ENCODE measurements at places on chromosomes 3 and 15.
A peak's percentile ranks its signal among the peaks of the same experiment; 100 is the strongest.

DNA sequence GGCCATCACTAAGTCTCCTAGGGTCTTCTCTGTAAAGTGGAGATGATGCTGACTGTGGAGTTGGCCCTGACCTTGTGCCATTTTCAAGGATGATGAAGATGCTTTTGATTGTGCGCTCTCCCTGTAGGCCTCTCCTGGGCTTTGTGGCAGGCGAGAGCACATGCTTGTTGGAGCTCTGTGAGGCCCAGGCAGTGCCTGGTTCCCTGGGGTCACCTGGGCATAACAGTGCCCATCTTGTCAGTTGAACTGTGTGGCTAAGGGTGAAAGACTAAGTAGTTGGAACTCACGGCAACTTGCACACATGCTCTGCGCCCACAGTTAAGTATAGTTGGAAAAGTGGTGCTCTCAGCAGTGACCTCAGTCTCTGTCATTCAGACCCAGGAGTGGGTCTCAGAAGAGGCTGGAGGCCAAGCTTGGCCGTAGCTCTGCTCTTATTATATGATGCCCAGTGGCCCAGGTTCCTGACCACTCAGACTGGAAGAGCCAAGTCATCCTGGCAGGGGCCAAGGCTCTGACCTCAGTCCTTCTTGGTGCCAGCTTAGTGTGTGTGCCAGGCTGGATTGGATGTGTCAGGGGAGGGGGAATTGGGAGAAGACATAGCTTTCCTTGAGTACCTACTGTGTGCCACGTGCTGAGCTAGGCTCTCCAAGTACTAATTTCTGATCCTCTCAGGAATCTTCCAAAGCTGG is 154.6 kb downstream of the EEFSEC start:
- DNase-seq, result no peak

- DNase-seq, result no peak
Observed at GRCh38 chr3:111336511-111336910, 205.5 kb upstream of the CD96 start.

DNA sequence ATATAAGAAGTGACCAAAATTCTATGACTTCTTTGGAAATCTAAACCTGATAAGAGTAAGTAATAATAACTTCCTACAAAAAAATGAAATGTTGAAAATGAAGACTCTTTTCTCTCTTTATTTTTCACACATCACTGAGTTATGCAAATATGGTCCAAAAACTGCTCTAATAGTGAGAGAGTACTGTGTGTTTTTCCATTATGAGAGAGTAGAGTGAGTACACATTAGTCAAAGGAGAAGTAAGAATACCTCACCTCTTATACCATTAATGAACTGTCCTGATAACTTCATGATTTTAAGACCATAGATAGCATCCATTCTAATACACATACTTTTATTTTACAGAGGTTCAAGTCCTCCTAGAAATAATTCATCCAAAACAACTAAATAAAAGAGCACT is 1310.2 kb downstream of the SI start:
- DNase-seq, result no peak

DNA sequence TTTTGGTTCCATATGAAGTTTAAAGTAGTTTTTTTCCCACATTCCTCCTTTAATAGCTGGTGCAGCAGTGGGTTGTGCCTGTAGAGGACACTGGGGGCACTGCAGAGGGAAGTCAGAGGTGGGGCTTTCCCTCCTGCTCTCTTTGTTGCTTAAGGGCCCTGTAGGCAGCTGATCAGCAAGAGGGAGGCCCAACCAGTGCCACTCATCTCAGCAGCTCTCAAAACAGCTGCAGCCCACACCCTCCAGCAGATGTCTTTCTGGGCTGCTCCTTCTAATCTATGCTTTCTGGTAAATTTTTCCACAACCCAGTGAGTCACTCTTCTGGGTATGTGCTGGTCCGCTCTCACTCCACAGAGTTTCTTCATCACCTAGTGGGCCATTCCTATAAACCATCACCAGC is 263.8 kb downstream of the FEZF2 start:
- DNase-seq, result peak; percentile 54

- DNase-seq, result no peak
Observed at GRCh38 chr3:53137835-53138446, 7.7 kb upstream of the RFT1 start.

- DNase-seq, result no peak
Observed at GRCh38 chr3:51673181-51673801, 2.2 kb downstream of the TEX264 start.

DNA sequence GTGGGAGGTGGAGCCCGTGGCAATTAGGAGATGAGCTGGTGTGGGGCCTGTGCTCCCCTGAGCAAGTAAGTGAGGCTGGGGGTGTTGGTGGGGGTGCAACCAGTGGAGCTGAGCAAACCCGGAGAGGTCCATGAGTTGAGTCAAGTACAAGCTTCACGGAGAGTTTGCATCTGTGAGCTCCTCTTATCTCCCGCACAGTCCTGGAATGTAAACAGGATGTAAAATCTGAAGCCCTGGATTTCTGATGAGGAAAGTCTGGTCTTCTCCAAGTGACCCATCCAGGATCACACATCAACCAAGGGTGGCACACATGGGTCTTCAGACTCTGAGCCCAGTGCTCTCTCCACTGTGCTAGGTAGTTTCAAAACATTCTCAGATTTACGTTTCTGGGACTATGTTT is 67.8 kb downstream of the LSM3 start:
- no peak for DNase-seq

GRCh38 chr15:100862162-100862561 is 17.5 kb upstream of the ALDH1A3 start:
- DNase-seq, result no peak

DNA sequence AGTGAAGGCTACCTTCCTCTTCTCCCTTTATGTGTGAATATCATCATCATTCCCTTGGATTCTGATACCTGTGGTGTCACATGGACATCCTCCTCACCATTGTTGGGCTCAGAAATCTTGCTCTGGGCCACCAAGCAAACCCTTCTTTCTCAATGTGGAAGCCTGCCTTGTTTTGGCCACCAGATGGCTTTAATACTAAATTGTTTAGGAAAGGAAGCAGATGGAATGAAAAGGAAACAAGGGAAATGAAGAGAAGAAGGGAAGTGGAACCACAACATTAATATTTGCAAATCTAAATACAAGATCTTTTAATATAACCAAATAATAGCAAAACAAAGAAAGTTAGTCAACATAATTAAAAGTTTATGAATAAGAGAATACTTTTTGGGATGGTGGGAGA is 14.0 kb downstream of the FAM227B start:
- DNase-seq, result no peak

- DNase-seq, result no peak
Observed at GRCh38 chr3:23836536-23837230, 30.9 kb downstream of the UBE2E1 start.

DNA sequence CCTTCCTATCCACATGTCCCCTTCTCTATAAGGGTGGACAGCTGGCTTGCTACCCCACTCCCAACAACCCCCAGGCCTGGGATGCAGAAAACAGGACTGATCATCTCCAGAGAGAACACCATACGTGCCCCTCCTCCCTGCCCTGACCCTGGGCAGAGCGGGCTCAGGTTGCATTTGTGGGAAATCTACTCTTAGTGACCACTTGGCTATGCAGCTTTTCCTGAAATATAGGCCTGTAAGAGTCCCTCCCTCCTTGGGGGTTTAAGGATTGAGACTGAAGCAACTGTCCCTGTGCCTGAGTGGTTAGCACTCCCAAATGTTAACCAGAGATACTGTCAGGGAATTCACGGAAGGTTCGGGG is 11.7 kb downstream of the SH2D7 start:
- no peak for DNase-seq

DNA sequence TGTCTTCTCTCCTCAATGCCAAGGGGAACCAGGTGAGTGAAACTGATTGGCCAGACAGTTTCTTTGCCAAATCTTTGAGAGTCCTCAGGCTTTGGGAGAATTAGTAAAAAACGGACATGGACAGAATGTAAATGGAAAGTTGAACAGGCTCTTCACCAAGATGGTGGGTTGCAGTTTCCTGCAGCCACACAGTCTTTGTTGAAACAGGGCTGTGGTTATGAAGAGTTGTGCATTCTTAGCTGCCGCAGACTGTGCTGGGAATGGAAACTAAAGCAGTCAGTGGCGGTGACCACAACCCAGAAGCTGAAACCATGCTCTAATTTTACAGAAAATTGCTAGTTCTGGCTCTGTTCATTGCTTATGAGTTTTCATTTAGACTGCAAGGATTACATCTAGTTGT is 42.1 kb upstream of the TASOR start:
- DNase-seq, result no peak

DNA sequence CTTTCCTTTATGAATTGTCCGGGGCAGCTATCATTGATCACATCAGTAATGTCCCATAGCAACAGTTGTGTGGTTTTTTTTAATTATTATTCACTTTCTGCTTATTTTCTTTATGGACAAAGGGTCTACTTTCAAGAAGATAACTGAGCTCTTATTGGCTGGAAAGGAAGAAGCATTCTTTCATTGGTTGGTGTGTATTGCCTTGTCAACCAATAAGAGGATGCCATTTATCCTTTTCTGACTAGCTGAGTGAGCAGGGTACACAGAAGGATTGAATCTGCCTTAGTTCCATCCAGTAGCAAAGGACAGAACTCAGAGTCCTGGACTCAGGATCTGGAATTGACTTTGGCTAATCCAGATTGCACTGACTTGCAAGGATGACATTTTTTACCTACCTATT is 13.2 kb upstream of the AEN start:
- no peak for DNase-seq

DNA sequence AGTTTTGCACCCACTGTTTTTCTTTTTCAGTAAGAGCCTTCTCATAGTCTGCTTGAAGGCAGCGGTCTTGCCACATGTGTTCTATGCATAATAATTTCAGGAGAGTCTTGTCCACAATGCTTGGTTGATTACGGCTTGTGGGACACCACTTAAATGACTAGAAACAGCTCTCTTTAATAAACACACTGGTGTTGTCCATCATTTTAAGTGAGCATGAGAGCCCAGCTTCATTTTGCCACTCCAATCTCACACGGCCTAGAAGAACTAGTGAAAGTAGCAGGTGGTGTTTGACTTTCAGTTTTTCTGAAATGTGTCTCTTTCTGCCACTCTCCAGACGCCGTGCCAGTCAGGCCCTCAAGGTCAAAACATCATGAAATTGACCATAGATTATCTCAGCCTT is 292.1 kb downstream of the LPP start:
- no peak for DNase-seq

DNA sequence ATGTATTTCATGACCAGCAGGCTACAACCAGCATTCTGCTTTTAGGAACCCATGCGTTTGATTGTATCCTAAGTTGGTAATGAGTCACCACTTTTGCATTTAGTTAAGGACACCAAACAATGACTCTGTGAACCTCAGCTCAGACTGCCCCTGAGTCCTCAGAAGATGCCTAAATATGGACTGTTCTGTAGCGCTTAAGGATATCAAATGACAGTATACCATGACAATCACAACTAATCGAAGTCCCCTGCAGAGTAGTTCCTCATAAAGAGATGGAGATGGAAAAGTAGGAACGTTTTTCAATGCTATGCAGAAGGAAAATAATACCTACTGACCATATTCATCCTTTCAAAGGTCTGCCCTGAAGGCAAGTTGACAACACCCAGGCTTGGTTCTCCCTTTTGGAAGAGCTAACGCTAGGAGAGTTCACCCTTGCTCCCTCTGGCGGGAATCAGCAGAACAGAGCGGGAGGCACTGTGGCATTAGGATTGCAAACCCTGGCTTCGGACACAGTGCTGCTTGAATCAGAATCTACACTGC is 508.6 kb downstream of the FHIT start:
- no peak for DNase-seq

DNA sequence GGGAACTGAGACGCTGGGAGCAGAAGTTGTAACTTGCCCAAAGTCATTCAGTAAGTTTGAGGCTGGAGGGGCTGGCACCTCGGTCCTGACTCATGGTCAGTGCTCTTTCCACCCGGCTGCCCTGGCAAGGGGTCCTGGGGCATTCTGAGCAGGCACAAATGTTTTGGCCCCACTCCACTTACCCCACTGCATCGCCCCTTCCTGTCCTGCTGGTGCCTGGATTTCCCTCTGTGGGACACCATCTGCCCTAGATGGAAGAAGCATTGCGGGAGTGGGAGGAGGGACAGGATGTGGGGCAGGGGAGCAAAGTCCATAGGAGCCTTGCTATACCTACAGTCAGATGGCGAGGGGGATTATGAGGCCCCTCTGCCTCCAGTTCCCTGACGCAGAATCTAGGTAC is 4.5 kb downstream of the CORO2B start:
- no peak for DNase-seq

DNA sequence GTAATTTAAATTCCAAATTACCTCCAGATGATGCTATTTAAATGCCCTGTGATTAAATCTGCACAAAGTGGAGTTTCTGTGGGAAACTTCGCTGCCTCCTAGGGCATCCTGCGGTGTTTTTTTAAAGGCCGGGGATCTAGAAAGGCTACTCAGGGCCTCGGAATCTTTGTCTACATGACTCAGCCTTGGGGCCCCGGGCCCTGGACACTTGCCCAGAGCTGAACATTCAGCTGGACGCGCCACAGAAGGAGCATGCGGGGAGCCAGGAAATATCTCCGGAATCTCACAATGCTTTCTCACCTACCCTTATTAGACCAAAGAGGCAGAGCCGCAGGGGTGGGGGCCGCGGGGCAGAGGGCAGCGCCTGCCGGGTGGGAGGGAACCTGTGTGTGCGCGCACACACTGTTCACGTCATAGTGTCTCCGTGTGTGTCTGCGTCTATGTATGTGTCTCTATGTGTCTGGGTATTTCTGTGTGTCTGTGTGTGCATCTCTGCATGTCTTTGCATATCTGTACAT is 145.5 kb upstream of the TPM1 start:
- DNase-seq, result peak; percentile 94

GRCh38 chr3:71244826-71245488 is 338.6 kb downstream of the FOXP1 start:
- no peak for DNase-seq

DNA sequence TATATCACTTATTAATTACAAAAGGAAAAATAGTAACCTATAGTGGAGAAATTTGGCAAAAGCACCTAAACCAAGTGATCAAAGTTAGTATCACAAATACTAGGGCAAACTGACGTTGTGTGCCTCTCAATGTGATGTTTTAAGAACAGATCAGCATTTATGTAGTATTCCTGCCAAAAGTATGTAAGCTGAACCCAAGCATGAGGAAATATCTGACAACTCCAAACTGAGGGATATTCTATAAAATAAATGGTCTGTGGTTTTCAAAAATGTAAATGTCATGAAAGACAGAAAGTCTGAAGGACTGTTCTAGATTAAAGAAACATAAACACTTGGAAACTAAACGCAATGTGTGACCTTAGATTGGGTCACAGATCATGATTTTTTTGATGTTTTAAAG is 34.3 kb upstream of the PIK3CA start:
- DNase-seq, result no peak

DNA sequence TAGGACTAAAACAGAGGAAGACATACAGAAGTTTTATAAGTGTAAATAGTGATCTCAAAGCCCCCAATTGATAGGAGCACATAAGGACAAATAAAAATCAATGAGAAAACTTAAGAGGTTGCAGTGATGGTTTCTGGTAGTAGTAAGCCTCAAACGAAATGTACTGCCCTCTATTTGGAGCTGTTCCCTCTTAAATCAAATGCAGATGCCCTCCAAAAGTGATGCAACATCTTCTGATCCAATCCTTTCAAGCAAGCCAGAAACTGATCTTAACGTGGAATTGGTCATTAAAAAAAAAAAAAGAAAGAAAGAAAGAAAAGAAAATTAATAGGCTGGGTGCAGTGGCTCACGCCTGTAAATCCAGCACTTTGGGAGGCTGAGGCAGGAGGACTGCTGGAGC is 259.3 kb downstream of the ZBTB20 start:
- no peak for DNase-seq

GRCh38 chr15:63554337-63554927 is 42.8 kb upstream of the FBXL22 start:
- DNase-seq, result no peak
